ENCODE measurements at places on chromosomes 3 and 15.

GRCh38 chr3:168138421-168138820, 42.7 kb upstream of the GOLIM4 start:
- DNase-seq = no peak

DNA sequence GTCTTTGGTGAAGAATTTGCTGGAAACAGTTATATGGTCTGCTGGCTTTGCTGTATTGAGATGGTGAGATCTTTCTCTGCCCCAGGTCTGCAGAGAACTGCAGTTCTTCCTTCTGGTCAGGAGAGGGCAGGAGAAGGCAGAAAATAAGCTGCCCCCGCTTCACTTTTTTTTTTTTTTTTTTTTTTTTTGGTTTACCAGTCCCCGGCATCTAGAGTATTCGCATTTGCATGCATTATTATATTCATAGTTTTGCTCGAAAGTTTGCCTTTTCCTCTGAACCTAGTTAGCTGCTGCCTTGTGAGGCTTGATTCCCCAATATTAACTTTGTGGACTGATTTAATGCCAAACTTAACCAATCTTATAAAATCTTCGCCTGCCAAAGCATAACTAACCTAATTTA, 10.6 kb upstream of the PARL start:
- no peak for DNase-seq

DNA sequence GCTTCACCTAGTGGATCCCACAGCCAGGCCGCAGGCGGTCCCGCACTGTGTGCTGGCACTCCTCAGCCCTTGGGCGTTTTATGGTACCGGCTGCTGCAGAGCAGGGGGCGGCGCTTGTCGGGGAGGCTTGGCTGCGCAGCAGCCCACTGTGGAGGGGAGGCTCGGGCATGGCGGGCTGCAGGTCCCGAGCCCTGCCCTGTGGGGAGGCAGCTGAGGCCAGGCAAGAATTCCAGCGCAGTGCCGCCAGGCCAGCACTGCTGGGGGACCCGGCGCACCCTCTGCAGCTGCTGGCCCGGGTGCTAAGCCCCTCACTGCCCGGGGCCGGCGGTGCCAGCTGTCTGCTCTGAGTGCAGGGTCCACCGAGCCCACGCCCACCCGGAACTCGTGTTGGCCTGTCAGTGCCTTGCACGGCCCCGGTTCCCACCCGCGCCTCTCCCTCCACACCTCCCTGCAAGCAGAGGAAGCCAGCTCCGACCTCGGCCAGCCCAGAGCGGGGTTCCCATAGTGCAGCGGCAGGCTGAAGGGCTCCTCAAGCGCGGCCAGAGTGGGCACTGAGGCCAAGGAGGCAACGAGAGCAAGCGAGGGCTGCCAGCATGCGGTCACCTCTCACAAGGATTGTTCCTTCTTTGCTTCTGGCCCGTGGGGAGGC, 435.0 kb upstream of the ATP10A start:
- no peak for DNase-seq

DNA sequence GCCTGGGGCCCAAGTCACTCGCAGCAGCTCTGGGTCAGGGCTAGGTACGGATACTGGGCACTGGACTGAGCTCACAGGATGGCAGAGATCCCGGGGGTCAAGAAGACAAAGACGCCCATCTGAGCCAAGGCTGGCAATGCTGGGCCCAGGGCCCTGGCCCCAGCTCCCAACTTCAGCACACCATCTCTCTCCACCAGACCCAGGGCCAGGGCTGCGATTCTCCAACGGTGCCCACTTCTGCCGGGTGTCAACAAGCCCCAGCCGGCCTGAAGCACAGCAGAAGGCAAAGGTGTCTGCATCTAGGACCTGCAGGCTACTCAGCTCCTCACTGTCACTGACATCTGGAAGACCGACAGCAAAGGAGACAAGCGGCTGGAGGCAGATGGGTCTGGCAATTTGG, 8.6 kb downstream of the WDR73 start:
- no peak for DNase-seq

GRCh38 chr3:45371621-45372020, 16.8 kb upstream of the LARS2 start:
- DNase-seq = no peak

DNA sequence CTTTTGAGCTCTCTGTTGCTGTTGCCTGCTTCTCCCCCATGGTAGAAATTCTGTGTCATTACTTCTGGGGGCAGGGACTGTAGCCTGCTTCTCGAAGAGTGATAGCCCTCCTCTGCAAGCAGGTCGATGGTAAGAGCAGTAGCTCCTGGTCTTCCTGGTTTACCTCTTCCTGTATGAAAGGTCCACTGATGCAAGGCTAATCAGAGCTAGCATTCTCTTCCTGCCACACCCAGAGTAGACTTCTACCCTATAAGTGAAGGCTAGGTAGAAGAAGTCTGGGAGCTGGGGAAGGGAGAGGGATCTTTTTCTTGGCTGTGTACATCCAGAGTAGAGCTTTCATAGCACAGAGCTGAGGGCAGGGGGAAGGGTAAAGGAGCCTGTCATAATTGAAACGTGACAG, 357.0 kb downstream of the SQOR start:
- DNase-seq = no peak
